OCI-LY7 (cell line): ENCODE measurements at places on chromosomes 11 and 22. TPM values are rescaled to one million over a fixed set of nuclear protein-coding genes. Genes with fewer than 3 reads are reported as not detected.

DNA sequence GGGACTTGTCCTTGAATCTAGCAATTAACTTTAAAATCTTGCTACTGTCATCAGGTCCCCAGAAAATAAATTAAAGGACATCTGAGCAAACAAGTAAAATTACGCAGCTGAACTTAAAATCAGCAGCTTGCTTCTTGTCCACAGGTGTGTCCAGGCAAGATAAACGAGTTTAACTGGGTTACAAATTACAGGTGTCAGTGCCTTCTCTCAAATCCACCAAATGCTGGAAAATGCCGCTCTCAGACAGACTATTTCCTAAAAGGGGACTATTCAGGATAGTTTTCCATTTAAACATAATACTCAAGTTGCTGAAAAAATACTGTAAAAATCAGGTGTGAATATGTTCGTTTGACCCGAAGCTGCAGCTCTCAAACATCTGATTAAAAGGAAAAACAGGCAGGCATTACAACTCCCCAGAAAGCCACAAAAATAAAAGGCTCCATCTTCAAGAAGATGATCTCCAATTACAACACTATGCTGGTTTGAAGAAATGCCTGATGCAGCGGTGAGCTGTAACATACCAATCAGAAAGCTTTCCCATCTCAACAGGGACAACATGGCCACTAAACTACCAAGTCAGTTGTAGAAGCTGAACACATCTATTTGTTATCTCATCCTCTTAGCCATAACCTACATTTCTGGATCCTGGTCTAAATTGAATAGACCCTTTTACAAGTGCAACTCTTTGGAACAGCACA lies 82.1 kb downstream of the CADM1 start:
- DNase-seq = peak; percentile 21

MUC5B gene
- total RNA-seq = 0.02 TPM in 1 of 2 replicates, not detected in the other

- DNase-seq = no peak
Observed at GRCh38 chr11:119622454-119623143, 106.4 kb downstream of the NECTIN1 start.

AASDHPPT gene
- total RNA-seq = 44.8 and 49.5 TPM in 2 replicates

GRCh38 chr22:33891992-33892391 lies 28.3 kb downstream of the LARGE1 start:
- no peak for DNase-seq

DNA sequence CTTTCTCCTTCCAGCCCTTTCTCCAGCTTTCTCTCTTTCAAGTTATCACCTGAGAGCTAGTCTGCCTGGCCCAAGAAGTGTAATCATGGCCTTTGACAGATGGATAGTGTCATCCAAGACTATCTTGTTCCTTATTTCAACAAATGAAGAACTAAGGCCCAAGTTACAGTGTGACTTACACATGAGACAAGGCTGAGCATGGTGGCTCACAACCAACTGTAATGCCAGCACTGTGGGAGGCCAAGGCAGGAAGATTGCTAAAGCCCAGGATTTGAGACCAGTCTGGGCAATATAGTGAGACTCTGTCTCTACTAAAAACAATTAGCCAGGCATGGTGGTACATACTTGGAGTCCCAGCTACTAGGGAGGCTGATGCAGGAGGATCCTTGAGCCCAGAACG lies 3.7 kb upstream of the RANGAP1 start:
- DNase-seq = no peak
